Brain microvascular endothelial cell (primary cell): ENCODE measurements at places on chromosomes 13 and 19.

DNA sequence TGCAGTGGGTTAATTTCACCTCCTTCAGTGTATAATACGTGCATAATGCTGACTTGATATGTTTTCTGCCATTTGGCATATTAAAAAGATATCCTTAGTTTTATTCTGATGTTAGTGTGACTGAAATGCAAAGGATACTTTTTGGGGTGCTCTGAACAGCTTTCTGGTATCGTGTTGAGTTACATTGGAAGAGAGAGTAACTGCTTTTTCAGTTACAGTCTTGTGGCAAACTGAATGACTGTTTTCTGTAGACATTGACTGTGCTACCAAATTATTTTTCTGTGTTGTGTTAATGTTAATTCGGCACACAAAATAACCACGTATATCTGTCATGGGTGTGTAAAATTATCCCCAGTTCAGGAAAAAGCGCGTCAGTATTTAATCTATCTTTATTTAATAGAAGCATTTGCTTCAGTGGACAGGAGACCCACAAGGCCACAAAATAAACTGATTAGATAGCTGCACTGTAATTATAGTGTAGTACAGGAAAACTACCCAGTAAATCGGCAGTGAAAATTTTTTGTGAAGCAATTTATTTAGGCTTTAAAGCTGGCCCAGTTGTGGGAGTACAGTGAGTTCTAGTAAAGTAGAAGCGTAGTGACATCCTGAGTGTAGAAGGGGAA is 2.5 kb downstream of the URI1 start:
- no peak for DNase-seq

GRCh38 chr13:70339738-70340137 is 231.5 kb upstream of the KLHL1 start:
- peak; percentile 6 for DNase-seq

DNA sequence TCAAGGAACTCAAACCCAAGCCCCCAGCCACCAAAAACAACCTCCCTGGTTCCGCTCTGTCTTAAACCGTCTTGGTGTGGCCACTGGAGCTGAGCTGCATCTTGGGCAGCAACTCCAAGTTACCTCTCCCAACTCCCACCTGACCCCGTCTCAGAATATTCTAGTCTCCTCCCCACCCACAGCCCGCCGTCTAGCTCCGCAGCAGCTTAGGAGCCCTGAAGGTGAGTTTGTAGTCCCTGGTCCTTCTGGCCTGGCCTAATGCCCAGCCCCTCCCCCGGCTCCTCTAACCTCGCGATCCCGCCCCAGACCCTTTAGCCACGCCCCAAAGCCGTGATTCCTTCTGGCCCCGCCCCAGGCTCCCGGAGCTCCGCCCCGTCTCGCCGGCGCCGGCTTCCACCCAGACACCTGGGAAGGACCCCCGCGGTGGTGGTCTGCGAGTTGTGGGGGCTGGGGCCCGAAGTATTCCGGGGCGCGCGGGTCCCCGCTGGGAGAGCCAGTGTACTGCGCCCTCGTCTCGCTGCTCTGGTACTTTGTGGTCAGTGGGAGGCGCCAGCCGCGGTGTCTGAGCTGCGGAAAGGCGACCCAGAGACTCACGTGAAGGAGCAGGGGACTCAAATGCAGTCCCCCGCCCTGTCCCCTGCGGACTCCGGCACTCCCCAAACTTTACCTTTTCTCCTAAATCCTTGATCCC is 2.5 kb upstream of the LHB start:
- peak; percentile 22 for DNase-seq

- no peak for DNase-seq
These were observed 362.4 kb downstream of the DIAPH3 start for GRCh38 chr13:59801107-59801880.

DNA sequence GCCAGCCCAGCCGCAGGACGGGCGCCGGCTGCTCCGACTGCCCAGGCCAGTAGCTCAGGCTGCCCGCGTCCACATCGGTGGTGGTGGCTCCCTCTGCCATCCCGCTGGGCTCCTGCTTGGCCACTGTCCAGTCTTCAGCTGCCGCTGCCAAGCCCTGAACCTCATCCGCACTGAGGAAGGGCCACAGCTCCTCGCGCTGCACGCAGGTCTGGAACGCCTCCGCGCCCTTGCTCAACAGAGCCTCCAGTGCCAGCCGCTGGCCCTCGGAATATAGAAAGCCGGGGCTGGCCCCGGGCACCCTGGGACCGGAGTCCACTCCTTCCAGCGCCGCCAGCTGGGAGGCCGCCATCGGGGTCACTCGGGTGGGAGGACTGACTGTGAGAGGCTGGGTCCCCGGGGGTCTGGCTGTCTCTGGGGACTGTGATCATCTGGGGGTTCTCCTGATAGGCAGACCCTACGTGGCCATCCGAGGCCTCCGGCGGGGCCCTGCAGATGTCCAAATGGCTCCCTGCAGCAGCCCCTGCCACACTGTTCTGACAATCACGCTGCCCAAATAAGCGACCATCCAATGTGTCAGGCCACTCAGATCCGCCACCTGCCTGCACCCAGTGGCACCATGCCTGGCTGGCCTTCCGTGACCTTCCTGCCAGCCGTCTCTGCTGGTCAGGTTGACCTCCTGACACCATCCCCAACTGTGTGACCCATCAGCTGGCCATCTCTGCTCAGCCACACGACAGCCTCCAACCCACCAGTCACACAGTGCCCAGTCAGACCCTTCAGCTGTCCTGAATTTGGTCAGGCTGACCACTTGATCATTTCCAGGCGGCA is 1.6 kb downstream of the FAM83E start:
- no peak for DNase-seq

- DNase-seq = peak; percentile 59
These were observed 2.6 kb upstream of the SPACA6 start for GRCh38 chr19:51690454-51691073.
